Regular cardiac myocyte (primary cell): ENCODE measurements at places on chromosomes 5 and 9. TPM values are rescaled to one million over a fixed set of nuclear protein-coding genes. Genes with fewer than 3 reads are reported as not detected.

Gene ANKRD18B
- 2.8 and 8.2 TPM in 2 replicates for total RNA-seq

Gene SKIC3
- 147 and 195 TPM in 2 replicates for total RNA-seq

Gene S100Z
- total RNA-seq: not detected in 2 replicates

Gene CER1
- total RNA-seq: not detected in 2 replicates

Gene COL23A1
- under 0.01 and 0.28 TPM in 2 replicates for total RNA-seq

Gene GADD45G
- total RNA-seq: 0.38 and 0.56 TPM in 2 replicates

Gene PCDHAC1
- under 0.01 and 0.56 TPM in 2 replicates for total RNA-seq

Gene FEM1C
- 26.2 and 29.3 TPM in 2 replicates for total RNA-seq

Gene PHF24
- 0.28 TPM in 1 of 2 replicates, not detected in the other for total RNA-seq

Gene MARCHF6
- total RNA-seq: 47.0 and 69.9 TPM in 2 replicates

Gene PTGS1
- total RNA-seq: 47.2 and 71.3 TPM in 2 replicates

Gene OR13D1
- total RNA-seq: not detected in 2 replicates

Gene TAF9
- 48.5 and 73.6 TPM in 2 replicates for total RNA-seq

Gene HAUS6
- 14.9 and 19.9 TPM in 2 replicates for total RNA-seq

Gene HRH2
- 0.85 TPM in 1 of 2 replicates, not detected in the other for total RNA-seq

Gene STK32A
- total RNA-seq: 0.38 and 1.7 TPM in 2 replicates

Gene SLC6A7
- total RNA-seq: under 0.01 TPM in 2 replicates

Gene LHX3
- total RNA-seq: under 0.01 TPM in 1 of 2 replicates, not detected in the other

Gene SH2D3C
- total RNA-seq: 0.19 and 0.85 TPM in 2 replicates

Gene ZNF883
- total RNA-seq: 1.9 and 6.2 TPM in 2 replicates

Gene PRRX2
- total RNA-seq: 3.9 and 4.6 TPM in 2 replicates

Gene RASEF
- under 0.01 and 0.28 TPM in 2 replicates for total RNA-seq

Gene BAAT
- total RNA-seq: under 0.01 and 0.19 TPM in 2 replicates

Gene ADAMTS16
- under 0.01 TPM in 1 of 2 replicates, not detected in the other for total RNA-seq

Gene TXNDC8
- total RNA-seq: not detected in 2 replicates

Gene FGF18
- total RNA-seq: not detected in 2 replicates

Gene BARHL1
- not detected in 2 replicates for total RNA-seq

Gene ELAVL2
- total RNA-seq: not detected in 2 replicates

Gene ORM2
- not detected in 2 replicates for total RNA-seq

Gene AGPAT2
- 54.1 and 55.0 TPM in 2 replicates for total RNA-seq

Gene NMRK1
- total RNA-seq: 19.2 and 24.0 TPM in 2 replicates

Gene HSD17B3
- not detected in 2 replicates for total RNA-seq

Gene PCDHGA6
- 1.5 and 3.1 TPM in 2 replicates for total RNA-seq

Gene C1QTNF3
- 0.19 and 0.85 TPM in 2 replicates for total RNA-seq

Gene DENND1A
- total RNA-seq: 14.8 and 21.4 TPM in 2 replicates

Gene NPDC1
- 14.6 and 20.3 TPM in 2 replicates for total RNA-seq

Gene THBS4
- total RNA-seq: 0.38 and 1.1 TPM in 2 replicates

Gene ENG
- 24.2 and 34.3 TPM in 2 replicates for total RNA-seq

Gene ANGPTL2
- total RNA-seq: 5.9 and 32.7 TPM in 2 replicates

Gene PCDHB4
- total RNA-seq: under 0.01 and 0.85 TPM in 2 replicates

Gene BSPRY
- total RNA-seq: not detected in 2 replicates

Gene SMIM33
- under 0.01 TPM in 1 of 2 replicates, not detected in the other for total RNA-seq

Gene PCDHGB7
- total RNA-seq: 1.9 and 4.5 TPM in 2 replicates

Gene ZFYVE16
- 26.1 and 32.7 TPM in 2 replicates for total RNA-seq

Gene CDKN2AIPNL
- 17.5 and 49.7 TPM in 2 replicates for total RNA-seq

Gene DOK3
- 3.3 and 6.8 TPM in 2 replicates for total RNA-seq

Gene SLC28A3
- total RNA-seq: 0.58 and 1.1 TPM in 2 replicates

Gene UHRF2
- total RNA-seq: 95.0 and 124 TPM in 2 replicates

Gene CATSPER3
- 0.38 TPM in 1 of 2 replicates, not detected in the other for total RNA-seq
